ENCODE measurements at places on chromosomes 12 and 14.

- DNase-seq: no peak
Measured at GRCh38 chr12:13099066-13099843, 4.2 kb downstream of the GSG1 start.

GRCh38 chr12:75288860-75289259 lies 41.3 kb downstream of the CAPS2 start:
- DNase-seq: no peak

GRCh38 chr12:81888106-81888740 lies 129.1 kb upstream of the PPFIA2 start:
- no peak for DNase-seq

GRCh38 chr12:80791863-80792262 lies 75.2 kb downstream of the MYF5 start:
- no peak for DNase-seq

GRCh38 chr12:50545213-50545612 lies 40.4 kb downstream of the DIP2B start:
- DNase-seq: no peak

GRCh38 chr14:31745741-31746140 lies 184.5 kb downstream of the NUBPL start:
- no peak for DNase-seq

- DNase-seq: peak; percentile 15
Measured at GRCh38 chr12:54988402-54989054, 4.0 kb upstream of the TESPA1 start.

DNA sequence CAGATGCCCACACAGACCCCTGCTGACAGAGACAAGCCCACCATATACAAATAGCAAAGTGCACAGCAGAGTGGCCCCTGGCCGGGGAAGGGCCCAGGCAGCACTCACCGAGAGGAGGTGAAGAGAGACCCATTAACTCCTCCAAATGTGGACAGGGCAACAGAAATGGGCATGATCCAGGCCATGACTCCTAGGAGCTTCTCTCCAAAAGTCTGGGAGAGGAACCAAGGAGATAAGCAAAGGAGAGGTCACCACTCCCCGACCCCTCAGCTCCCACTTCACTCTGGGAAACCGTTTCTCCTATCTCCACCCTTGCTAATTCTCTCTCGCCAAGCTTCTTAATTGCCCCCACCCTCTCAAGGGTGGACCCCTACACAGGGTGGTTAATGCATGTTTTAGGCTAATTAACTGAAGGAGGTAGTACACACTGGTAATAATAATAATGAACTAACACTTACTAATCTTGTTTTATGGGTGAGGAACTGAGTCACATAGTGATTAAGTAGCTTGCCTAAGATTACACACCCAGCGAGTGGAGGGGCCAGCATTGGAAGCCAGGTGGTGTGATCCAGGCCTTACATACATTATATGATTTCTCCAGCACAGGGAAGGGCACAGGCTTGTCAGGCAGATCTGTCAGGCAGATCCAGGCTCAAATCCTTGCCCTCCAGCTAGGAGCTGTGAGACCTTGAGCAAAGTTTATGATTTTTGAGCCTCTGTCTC lies 18.9 kb upstream of the CEBPE start:
- no peak for DNase-seq

DNA sequence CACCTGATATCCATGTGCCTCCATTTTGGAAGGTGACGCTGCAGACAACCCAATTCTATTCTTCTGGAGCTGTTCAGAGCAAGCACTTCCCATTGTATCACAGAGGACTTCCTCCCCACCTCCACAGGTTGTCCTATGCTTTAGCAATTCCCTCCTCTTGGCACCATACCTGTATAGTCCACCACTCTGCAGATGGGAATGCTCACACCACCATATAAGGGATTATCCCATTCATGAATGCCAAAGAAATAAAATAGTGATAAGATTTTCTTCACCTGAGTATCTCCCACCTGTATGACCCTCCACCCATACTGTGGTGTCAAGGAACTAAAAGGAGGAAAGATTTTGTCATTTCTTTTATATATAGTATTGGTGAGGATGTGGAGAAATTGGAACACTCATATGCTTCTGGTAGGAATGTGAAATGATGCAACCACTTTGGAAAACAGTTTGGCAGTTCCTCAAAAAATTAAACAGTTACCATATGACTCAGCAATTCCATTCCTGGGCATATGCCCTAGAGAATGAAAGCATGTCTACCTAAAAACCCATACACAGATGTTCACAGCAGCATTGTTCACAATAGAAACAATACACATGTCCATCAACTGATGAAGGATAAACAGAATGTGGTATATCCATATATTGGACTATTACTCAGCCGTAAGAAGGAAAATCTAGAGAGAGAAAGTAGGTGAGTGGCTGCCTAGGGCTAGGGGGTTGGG lies 75.2 kb downstream of the FIGNL2 start:
- no peak for DNase-seq

GRCh38 chr12:23810329-23810902 lies 139.1 kb downstream of the SOX5 start:
- no peak for DNase-seq

DNA sequence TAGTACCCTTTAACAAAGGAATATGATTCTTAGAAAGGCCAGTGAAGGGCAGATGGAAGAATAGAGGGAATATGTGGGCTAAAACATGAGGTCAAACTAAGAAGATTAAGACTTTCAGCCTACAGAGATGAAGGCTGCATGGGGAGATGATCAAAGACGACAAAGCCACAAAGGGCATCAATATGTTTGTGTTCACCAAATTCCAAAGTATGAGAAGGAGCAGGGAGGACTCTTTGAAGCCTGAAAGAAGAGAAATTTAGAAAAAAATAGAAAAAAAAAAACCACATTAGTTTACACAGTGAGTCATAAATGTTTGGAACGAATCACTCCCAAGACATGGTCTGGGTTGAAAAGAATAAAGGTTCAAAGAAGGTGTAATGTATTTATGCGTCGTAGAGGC lies 131.8 kb downstream of the NEDD1 start:
- no peak for DNase-seq

GRCh38 chr12:3795066-3795465 lies 42.2 kb upstream of the CRACR2A start:
- DNase-seq: no peak

GRCh38 chr14:99420711-99421110 lies 59.9 kb downstream of the SETD3 start:
- DNase-seq: peak; percentile 33

GRCh38 chr14:99595034-99595433 lies 9.0 kb downstream of the CCDC85C start:
- DNase-seq: no peak

GRCh38 chr14:50667684-50667995 lies 466 bp downstream of the SAV1 start:
- no peak for DNase-seq

- peak; percentile 3 for DNase-seq
Measured at GRCh38 chr12:100737168-100737567, 57.4 kb upstream of the ANO4 start.

- no peak for DNase-seq
Measured at GRCh38 chr14:66249544-66249943, 236.6 kb upstream of the CCDC196 start.

DNA sequence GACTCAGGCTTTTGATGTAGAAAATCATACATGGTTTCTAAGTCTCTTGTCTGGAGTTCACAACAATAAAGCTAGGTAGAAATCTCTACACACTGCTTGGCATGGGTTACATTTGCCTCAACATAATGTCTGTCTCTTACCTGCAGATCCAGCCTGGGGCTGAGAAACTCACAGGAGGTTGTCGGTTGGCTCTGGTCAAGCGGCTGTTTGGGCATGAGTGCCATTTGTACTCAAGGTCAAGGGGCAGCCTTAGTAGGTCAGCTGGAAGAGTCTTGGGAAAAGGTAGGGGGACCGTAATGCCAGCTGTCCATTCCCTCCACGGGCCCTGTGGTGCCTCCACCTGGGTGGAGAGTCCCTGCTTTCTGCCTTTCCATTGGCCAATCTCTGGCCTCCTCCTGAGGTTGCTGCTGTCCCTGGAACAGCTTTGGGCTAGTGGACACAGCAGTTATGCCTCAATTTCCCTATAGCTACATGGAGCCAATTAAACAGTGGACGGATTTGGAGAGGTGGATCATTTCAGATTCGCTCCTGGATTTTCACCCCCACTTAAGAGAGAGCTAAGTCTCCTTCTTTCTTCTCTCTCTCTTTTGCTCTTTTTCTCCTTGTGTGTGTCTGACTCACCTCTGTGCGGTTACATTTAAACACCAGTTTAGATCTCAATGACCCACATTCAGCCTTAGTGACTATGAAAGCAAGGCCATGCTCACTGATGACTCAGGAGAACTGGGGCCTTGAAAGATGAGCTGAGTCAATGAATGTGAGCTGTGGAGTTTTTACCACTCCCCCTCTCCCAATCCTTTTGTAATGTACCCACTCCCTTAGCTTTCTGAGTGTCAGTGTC lies 132.8 kb upstream of the HIF1A start:
- DNase-seq: no peak

DNA sequence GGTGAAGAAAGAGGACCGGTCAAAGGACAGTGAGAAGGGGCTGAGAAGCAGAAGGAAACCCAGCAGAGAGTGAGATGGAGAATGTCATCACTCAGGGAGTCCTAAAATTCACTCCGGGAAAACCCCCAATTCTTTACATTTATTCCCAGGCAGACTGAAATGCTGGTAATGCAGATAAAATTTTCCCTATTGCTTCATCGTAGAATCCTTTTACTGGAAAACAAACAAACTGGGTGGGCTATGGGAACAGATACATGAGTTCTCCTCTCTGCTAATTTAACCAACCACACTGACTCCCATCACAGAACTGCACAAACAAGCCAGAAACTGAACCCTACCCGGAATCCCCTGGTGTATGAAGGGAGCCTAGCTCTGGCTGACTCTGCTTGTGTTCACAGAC lies 20.9 kb downstream of the HEBP1 start:
- no peak for DNase-seq

- no peak for DNase-seq
Measured at GRCh38 chr14:76272774-76273173, 103.2 kb upstream of the ESRRB start.

DNA sequence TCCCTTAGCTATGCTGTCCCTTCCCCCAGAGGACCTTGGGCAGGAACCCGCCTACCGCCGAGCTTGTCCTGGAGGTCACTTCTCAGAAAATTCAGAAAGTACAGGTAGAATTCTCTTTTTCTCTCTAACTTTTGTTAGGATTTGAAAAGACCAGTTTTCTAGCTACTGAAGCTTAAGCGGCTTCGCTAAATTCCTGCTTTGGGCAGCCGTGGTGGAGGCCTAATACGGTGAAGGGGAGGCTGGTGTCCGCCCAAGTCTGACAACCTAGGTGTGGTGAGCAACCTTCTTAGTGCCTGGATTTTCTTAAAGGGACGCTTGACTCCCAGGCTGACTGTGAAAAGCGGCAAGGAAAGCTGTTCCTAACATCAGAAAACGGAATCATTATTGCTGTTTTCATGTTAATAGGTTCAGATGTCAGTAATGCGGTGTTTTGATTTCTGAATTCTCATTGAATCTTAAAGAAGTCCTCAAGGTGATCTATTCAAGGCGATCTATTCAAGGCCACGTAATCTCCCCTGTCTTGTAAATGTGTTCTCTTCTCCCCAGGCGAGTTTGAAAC lies 835 bp downstream of the FGD4 start:
- peak; percentile 80 for DNase-seq

GRCh38 chr14:102194856-102195255 lies 55.2 kb downstream of the WDR20 start:
- DNase-seq: no peak

GRCh38 chr14:47277703-47278102 lies 397.7 kb downstream of the MDGA2 start:
- DNase-seq: no peak

DNA sequence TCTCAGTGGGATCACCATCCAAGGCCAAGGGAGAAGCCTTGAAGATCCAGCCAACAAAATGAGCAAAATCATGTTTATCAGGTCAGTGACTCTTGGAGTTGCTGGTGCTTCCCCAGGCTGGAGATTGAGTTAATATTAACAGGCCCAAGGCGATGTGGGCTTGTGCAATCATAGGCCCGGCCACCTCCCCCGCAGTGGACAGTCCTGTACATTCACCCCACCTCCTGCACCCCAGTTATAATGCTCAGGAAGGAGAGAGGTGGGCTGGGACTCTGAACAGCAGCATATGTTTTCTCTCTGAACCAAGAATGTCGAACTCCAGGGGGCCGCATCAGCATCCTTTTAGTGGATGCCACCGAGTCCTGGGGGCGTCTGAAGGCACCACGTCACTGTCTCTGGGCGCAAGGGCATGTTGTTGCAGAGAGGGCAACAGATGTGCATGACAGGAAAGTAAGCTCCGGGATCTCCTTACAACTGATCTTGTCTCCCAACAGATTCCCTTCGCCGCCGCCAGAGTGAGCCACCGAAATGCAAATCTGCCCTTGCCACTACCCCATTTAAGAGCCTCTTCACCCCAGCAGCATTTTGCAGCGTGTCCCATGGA lies 32.2 kb upstream of the SERPINA6 start:
- no peak for DNase-seq

DNA sequence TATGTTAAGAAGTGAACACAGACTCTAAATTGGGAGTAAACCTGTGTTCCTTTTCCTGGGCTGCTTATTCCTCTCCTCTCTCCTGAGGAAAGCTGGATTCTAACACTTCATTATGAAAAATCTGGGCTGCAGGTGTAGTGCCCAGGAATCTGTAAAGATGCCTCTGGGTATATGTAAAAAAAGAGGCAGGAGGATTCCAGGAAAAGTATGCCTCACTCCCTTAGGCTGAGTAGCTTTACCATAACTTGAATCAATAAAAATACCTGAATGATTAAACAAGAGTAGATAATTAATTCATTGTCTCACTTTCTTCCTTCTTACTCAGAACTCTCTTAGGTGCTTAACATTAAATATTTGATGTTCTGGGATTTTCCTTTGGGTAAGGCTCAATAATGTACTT lies 185.1 kb downstream of the GRIP1 start:
- DNase-seq: peak; percentile 18

DNA sequence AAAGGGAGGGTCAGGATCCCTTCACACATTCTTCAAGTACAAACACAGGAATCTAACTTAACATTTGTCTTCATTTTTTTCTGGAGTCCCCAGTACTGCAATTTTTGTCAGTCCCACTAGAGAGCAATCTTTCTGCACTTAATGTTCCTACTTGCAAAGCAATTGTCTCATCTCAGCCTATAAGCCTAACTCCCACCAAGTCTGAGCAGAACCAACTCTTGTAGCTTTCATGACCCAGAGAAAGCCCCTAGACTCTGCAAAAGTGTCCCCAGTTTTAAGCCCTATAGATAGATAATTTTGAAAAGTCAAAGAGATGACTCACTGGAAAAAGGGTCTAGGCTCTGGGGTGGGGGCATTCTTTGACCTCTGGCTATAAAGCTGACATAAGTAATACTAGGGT lies 1.8 kb upstream of the ZBTB39 start:
- peak; percentile 51 for DNase-seq

GRCh38 chr12:120241561-120242274 lies 23.8 kb downstream of the PXN start:
- DNase-seq: no peak

DNA sequence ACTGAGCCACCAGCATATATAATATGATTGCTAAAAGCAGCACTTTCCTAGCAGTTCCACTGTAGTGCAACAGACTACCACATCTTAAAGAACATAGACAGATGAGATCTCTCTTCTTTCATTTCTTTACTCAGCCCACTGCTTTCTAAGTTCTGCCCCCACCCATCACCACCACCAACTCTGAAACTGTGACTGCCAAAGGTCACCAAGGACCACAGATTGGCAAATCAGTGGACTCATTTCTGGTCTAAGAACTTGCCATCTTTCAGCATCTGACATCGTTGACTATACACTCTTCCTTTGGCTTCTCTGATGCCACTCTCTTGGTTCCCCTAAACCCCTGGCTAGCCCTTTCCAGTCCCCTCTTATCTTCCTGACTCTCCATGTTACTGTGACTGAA lies 38.4 kb downstream of the IFNG start:
- no peak for DNase-seq

- no peak for DNase-seq
Measured at GRCh38 chr12:33519566-33519965, 79.9 kb upstream of the SYT10 start.
